ENCODE measurements at places on chromosomes 16 and 17.
A peak's percentile ranks its signal among the peaks of the same experiment; 100 is the strongest.

DNA sequence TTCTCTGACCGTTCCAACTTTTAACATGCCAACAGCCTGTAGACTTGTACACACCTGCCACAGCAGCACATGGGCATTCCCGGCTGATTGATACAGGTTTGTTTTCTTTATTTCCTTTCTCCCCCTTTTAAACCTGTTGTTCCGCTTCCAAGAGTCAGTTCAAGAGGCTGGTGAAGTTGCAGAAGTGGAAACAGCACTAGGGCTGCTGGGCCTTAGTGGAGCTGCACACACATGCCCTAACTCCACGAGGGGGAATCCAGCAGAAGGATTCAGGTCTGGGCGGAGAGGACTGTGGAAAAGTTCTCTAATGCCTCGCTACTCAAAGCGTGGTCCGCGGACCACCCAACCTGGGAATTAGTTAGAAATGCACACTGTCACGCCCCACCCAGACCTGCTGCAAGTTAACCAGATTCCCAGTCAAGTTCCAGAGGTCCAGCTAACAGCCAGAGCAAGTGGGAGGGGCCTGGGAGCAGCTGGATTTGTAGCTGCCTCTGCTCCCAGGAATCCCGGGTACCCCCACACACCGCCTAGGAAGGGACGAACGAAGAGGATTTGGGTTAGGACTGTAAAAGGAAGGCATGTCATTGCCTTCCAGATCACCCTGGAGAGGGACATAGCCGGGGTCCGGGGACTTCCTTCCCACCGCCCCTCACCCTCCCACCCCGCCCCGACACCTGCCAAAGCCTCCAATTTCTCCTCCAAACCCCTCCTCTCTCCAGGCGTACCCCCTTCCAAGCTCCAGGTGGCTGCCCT lies 542 bp downstream of the SLC39A11 start:
- DNase-seq: no peak

- no peak for DNase-seq
Measured at GRCh38 chr17:42132941-42133340, 10.3 kb downstream of the HSPB9 start.

DNA sequence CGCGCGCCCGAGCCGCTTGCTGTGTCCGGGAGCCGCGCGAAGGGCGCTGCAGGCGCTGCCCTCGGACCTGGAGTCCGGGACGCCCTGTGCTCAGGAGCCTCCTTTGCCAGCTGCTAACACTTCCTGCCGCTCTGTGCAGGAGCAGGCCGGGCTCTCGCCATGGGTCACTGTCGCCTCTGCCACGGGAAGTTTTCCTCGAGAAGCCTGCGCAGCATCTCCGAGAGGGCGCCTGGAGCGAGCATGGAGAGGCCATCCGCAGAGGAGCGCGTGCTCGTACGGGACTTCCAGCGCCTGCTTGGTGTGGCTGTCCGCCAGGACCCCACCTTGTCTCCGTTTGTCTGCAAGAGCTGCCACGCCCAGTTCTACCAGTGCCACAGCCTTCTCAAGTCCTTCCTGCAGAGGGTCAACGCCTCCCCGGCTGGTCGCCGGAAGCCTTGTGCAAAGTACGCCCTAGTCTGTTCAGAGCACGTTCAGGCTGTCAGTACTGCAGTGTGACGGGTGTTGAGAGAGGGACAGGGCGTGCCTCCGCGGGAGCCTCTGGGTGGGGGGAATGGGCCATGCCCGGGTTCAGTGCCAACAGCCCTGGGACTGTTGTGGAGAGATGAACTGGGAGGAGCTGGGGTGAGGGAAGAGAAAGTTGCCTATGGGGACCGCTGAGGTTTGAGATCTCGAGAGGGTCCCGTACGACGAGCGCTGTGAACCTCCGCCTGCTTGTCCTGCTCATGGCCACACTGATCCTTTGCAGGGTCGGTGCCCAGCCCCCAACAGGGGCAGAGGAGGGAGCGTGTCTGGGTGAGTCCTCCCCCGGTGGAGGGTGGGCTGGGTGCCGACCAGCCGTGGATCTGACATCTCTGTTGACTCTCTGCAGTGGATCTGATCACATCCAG lies 1.3 kb downstream of the ZNF276 start:
- no peak for DNase-seq

GRCh38 chr16:61936522-61936921 lies 99.7 kb downstream of the CDH8 start:
- peak; percentile 25 for DNase-seq

DNA sequence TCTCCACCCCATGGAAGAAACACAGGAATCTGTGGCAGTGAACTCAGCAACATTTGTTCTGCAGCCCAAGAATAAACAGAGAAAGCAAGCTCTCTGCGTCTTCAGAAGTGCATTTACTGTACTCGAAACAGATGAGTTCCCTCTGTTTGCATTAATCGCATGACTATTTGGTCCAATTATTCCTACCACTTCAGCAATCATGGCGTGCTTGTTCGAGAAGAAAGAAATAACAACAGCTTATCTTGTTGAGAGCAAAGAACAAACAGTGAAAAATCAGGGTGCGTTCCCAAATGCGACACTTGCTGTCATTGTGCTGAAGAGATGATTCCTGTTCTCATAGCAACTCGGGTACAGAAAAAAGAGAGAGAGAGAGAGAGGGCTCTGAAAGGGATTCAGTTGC lies 445.3 kb upstream of the MAF start:
- no peak for DNase-seq

DNA sequence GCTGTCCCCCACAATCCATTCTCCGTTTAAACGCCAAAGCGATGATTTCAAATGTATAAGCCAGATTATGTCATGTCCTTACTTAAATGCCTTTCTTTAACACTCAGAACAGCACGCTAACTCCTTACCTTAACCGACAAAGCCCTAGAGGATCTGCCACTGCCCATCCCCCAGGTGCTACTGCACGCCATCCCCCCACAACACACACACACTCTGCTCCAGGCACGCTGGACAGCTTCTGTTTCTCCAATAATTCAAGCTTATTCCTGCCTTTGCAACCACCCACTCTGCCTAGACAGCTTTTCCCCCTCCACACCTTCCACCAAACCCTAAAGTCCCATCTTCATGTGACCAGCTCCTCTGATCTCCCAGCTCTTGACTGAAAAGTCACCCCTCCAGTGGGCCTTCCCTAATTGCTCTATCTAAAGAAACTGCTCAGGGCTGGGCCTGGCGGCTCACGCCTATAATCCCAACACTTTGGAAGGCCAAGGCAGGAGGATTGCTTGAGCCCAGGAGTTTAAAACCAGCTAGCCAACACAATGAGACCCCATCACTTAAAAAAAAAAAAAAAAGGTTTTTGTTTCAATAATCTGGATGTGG lies 38.9 kb upstream of the RPL38 start:
- no peak for DNase-seq

- DNase-seq: no peak
Measured at GRCh38 chr16:80347900-80348299, 192.9 kb upstream of the DYNLRB2 start.
